OCI-M1 (cell line): ENCODE measurements at places on chromosomes 7 and 10.
A peak's percentile ranks its signal among the peaks of the same experiment; 100 is the strongest.

DNA sequence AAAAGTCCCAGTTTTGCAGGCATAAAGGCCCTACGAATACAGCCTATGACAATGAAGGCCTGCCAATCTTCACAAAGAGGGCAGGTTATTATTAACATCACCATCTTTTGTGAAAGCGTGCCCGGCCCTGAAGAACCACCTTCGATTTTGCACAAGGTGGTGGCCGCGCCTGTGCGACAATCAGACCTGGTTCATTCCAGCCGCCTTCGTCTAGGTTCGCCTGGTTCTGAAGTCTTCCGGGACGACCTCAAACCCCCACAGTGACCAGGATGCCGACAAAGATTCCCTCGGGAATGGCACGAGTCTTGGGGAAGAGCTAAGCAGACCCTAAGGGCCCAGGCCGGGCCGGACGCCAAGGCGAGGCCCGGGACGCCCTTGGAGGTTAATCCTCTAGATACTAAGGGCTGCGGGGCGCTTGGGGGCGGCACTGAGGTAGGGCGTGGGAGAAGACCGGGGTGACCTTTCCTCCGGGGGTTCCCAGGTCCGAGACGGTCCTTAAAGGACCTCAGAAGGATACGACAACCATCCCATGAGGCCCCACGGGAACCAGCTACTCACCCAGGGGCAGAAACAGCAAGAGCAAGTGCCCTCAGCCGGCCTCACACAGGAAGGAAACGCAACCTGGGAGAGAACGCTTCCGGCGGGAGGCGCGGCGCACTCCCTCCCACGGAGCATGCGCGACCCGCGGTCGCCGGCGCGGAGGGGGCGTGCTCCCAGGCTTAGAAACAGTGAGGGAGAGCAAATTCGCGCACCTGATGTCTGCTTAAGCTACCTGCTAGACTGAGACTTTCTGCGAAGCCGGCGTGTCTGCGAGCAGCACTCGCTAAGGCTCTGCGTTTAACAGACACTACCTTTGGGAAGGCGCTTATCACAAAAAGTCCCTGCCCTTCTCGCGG is at the start of gene ATAD1:
ATAD1 (minus strand) TSS at position 618 of the 896 bp plus-strand sequence. CDS start 3,627 bp downstream, outside the sequence.
- DNase-seq: peak; percentile 95

DNA sequence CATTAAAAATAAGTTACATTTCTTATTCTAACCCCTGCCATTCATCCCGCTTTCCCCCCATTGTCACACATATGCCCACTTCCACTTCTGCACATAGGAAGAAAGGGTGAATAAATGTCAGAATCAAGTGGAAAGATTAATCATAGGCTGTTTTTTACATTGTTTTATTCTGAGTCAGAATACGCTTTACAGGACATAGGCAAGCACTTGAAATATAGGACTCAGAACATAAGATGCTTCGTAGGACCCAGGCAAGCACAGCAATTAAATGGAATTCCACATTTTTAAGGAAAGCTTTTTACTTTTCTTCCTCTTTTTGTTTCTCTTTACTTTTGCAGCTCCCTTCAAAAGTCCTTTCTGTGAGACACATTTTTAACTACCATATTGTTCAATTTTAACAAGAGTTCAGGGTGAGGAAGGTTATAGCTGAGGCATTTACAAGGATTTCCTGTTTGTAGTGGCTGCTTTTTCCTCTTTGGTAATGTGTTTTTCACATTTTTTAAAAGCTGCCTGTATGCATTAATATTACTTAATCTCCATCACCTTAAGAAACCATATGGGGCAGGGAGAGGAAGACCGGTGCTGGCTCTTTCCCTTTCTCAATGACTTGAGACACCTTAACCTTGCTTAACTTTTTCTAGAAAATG is 130.0 kb downstream of the TES start:
- DNase-seq: no peak

GRCh38 chr7:140597428-140597949 is 43.1 kb downstream of the DENND2A start:
- DNase-seq: no peak

DNA sequence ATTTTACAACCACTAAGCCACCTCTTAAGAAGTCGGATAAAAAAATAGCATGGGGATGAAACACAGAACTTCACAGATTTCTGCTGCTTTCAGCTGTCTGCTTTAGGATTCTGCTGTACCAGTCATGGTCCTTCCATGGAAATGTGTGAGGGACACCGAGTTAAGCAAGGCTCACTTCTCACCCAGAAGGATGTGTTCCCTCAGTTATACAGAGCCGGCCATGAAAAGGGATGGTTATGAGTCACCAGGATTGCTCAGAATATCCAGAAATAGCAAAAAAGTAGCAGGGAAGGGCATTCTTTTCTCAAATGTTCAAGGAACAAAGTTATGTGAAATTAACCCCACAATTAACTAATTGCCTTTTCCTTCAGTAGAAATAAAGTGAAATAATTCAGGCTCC is 124.4 kb downstream of the AMPH start:
- no peak for DNase-seq

- no peak for DNase-seq
These were observed 62.2 kb downstream of the LANCL2 start for GRCh38 chr7:55427342-55427741.

DNA sequence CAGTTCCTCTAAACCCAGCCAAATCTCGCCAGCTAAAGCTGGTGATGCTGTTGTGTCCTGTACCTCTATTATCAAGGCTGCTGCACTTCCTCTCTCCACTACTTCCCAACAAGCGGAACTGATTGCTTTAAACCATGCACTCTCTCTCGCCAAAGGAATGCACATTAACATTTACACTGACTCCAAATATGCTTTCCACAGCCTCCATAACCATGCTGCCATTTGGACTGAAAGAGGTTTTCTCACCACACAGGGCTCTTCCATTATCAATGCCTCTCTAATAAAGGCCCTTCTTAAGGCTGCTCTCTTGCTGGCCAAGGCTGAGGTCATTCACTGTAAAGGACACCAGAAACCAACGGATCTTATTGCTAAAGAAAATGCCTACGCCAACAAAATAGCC is 11.4 kb upstream of the LRRC61 start:
- DNase-seq: no peak

DNA sequence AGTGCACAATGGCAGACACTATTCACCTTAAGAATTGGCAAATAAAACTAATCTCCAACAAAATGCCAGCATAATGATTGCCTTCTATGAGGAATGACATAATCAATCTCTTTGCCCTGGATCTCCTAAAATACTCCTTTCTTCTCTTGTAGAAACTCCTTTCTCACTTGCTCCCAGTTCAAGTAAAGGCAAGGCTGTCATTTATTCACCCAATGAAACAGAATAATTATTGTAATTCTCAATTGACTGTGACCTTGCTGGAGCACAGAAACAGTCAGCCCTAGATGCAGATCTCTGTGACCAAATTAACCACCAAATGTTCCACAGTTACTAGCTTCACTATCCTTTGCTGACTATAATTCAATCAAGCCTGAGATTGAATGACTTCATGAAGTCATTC is 99.3 kb downstream of the SEMA3C start:
- DNase-seq: peak; percentile 40

GRCh38 chr7:14697684-14698083 is 204.9 kb downstream of the DGKB start:
- no peak for DNase-seq

- DNase-seq: no peak
These were observed 224.4 kb downstream of the PTPRN2 start for GRCh38 chr7:158362912-158363905.

DNA sequence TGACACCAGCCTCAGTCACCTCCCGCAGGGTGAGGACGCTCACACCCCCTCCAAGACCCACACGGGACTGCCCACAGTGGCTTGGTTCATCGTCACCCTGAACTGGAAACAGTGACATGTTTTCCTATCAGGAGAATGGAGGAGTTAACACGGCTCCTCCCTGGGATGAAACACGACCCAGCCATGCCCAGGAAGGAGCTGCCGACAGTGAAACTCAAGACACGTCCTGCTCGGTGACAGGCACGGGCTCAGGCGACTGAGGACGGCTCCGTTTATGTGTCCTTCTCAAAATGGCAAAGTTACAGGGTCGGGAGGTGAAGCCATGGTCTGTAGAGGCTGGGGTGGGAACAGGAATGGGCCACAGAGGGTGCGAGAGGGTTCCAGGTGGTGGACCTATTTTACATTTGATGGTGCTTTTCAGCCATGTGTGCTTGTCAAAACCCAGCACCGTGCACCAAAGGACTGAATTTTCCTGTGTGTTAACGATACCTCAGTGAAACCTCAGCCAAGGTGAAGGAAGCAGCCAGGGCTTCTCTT is 272.4 kb downstream of the ADARB2 start:
- DNase-seq: no peak

DNA sequence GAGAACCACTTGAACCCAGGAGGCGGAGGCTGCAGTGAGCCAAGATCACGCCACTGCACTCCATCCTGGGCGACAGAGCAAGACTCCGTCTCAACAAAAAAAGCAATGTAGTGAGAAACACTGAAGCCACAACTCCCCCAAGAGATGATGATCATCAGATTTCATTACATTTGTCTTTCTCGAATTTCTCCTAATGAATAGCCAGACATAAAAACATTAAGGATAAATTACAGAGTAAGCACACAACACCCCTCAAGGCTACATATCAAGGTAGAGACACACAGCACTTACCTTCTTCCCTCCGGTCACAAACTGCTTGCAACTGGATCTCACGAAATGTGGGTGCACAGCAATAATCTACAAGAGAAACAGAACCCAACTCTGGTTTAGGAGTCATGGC is 91.5 kb downstream of the VPS41 start:
- DNase-seq: no peak

DNA sequence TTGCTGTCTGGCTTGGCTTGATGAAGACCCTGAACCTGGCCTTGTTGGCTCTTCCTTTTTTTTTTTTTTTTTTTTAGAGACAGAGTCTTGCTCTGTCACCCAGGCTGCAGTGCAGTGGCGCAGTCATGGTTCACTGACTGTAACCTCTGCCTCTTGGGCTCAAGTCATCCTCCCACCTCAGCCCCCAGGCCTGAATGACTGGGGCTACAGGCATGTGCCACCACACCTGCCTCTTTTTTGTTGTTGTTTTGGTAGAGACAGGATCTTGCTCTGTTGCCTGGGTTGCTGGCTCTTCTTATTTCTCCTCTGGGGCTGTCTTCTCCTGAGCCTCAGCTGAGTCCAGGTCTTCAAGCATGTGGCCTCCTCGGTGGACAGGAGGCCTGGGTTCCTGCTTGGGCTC is 44.7 kb downstream of the PRF1 start:
- DNase-seq: no peak

- peak; percentile 76 for DNase-seq
These were observed 4.8 kb upstream of the MTG1 start for GRCh38 chr10:133388973-133389818.

DNA sequence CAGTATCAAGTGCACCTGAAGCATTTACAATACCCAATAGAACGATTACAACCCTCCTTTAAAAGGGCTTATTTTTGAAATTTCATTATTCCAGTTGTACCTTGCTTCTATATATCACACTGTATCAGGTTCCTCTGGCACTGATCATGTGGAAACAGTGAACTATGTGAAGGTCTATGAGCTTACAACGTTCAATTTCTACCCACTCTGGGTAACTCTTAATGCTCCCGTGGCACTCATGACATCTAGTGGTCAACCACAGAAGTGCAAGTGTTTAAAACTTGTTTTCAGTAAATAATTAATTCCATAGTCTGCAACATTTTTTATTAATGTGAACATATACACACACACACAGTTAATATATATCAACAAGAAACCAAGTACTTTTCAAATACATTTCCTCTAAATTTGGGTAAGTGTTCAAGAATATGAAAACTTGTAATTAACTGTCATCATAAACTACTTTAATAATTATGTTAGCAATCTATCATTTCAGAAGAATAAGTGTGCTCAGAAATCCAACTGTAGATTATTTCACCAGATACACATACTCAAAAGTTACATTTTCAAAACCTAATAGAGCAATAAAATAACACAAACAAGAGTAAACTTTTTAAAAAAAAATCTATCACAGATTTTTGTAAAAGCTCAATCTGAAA is 61.0 kb downstream of the MPP7 start:
- DNase-seq: peak; percentile 82

GRCh38 chr10:7696545-7696944 is 6.6 kb upstream of the ITIH2 start:
- DNase-seq: no peak
